Nephron progenitor cell (in vitro differentiated cells): ENCODE measurements at places on chromosomes 13 and 19.

DNA sequence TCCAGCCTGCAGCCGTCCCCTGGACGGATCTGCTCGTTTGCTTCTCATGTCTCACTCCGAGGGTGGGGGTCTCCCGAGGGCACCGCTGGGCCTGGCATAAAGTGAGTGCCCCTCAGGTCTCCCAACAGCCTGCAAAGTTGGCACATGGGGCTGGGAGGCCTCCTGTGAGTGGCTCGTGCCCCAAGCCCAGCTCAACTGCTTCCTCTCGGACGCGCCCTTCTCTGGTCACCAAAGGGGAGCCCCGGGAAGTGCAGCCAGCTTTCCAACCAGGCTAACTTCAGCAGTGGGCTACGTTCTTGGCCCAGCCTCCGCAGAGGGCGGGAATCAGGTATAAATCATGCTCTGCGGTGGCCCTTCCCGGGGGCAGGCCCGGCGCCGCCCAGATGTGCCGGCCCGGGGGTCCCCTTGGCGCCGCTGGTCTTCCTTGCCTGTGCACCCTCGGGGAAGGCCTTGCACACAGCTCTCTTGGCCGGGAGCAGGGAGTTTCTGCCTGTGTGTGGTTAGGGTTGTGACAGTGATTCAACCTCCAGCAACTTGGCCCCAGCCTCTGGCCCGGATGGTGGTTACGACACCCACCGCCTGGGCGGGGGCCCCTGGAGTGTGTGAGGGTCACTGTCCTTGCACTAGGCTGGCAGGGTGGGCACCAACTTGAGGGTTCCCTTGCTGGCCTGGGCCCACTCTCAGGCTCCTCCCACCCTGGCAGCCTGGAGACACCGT is 20.7 kb downstream of the CEBPG start:
- no peak for DNase-seq

DNA sequence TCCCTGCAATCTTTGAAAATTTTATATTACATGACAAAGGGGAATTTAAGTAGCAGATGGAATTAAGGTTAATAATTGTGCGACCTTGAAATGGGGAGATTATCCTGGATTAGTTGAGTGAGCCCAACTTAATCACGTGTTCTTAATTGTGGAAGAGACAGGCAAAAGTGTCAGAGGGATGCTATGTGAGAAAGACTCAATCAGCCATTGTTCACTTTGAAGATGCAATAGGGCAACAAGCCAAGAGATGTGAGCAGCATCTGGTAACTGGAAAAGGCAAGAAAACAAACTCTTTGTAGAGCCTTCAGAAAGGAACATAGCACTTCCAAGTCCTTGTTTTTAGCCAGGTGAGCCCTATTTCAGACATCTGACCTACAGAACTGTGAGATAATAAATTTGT is 247.7 kb downstream of the SLITRK1 start:
- DNase-seq = no peak

GRCh38 chr13:66574606-66575005 is 655.5 kb downstream of the PCDH9 start:
- no peak for DNase-seq

DNA sequence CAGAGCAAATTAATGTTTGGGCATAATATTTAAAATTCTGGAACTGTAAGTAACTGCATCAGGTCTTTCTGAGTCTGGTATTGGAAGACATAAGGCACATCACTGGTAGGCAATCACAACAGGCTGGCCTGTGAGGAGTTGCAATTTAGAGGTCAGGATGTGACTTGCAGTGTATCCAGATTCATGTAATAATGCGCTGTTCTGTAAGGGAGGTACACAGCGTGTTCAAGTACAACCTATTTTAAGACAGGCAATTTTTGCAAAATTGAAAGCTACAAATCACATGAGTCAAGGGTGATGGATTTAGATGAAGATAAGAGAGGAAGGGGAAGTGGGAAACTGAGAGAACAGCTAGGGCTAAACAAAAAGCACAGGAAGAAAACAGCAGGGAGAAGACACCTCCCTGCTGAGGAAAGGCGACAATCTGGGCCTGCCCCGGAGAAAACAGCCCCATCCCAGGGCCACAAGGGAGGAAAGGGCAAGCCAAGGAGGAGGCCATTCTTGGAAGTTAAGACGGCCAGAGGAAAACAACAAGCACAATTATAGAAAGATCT is 138.1 kb downstream of the LACC1 start:
- no peak for DNase-seq

DNA sequence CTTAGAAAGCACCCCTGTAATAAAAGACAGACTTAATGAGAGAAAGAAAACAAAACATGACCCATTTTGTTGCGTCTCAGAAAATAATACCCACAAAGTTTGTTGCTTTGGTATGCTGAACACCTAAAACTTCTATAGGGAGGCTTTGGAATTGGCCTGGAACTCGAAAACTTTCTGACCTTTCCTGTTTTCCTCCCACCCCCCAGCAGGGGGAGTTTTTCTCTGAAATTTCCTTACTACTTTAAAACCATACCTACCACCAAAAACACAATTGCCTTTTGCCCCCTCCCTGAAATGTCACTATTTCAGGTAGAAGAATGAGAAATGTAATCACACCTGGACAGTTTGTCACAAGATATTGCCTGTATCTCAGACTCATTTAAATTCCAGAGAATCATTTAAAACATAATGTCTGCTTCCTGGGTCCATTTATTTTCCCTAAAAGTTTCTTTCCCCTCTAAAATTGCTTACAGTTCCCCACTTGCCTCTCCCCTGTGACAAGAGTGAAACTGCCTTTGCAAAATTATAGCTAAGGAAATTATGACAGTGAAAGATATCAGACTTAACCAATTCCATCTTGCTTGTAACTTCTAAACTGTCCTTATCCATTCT is 2700.2 kb downstream of the PCDH9 start:
- peak; percentile 20 for DNase-seq

GRCh38 chr19:2992958-2993357 is 15.6 kb downstream of the TLE6 start:
- DNase-seq = no peak

DNA sequence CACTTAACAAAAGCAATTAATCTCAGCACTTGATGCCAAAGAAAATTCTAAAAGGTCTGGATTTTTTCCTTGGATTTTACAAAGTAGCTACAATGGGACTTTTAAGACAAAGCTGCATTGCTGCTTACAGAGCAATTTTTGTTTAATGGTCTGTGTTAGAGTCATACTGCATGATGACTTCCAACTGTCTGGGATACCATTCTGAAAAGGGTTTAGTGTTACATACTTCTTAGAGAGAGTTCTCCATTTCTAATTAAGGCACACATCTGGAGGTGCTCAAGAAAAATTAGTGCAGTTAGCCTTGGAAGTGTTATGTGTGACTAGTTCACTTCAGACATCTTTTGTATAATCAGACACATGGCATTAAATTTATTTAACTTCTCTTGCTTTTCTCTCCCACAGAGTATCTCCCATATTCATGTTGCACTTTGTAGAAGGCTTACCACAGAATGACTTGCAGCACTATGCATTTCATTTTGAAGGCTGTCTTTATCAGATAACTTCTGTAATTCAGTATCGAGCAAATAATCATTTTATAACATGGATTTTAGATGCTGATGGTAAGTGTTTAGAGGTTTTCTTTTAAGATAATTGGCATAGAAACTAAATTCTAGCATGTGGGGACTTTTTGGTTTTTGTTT is 35.1 kb downstream of the USPL1 start:
- DNase-seq = no peak

- DNase-seq = no peak
Measured at GRCh38 chr19:42161616-42162263, 29.5 kb upstream of the POU2F2 start.

GRCh38 chr19:13537454-13537853 is 31.2 kb upstream of the CACNA1A start:
- DNase-seq = peak; percentile 4

DNA sequence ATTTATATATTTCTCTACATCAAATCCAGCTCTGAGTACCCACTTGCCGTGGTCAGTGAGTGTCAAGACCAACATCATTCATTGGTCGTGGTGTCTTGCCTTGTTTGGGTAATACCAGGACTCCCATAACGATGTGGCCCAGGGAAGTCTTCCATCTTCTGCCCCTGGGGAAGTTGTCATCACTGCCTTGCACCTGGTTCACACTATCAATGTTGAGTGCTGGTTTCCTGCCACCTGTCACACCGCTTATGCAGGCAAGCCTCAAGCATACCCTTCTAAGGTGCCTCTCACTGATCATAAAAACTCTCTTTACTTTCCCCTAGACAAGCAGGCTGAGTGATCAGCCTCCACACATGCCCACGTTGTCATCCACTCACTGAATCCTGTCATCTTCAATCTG is 382.4 kb downstream of the KCTD12 start:
- no peak for DNase-seq

DNA sequence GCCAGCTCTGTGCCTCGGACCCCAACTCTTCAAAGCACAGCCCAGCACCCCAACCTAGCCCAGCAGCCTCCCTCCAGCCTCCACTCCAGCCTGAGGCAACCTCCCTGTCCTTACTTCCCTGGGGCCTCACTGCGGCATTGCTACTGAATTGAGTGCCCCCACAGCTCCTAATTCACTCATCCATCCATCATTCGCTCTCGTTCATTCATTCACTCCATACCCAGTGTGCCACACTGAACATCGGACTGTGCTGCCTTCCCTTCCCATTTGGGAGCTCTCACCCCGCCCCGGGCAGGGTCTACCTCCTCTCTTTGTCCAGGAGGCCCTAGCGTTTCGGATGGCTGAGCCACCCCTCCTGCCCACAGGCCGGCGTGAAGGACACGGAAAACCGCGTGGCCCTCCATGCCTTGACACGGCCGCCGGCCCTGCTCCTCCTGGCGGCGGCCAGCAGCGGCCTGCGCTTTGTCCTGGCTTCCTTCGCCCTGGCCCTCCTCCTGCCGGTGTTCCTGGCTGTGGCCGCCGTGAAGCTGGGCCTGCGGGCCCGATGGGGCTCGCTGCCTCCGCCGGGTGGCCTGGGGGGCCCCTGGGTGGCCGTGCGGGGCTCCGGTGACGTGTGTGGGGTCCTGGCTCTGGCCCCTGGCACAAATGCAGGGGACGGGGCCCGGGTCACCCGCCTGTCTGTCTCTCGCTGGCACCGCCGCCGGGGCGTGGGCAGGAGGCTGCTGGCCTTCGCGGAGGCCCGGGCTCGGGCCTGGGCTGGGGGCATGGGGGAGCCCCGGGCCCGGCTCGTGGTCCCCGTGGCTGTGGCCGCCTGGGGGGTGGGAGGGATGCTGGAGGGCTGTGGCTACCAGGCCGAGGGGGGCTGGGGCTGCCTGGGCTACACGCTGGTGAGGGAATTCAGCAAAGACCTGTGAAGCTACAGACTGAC is 1.3 kb downstream of the NAT14 start:
- DNase-seq = no peak

DNA sequence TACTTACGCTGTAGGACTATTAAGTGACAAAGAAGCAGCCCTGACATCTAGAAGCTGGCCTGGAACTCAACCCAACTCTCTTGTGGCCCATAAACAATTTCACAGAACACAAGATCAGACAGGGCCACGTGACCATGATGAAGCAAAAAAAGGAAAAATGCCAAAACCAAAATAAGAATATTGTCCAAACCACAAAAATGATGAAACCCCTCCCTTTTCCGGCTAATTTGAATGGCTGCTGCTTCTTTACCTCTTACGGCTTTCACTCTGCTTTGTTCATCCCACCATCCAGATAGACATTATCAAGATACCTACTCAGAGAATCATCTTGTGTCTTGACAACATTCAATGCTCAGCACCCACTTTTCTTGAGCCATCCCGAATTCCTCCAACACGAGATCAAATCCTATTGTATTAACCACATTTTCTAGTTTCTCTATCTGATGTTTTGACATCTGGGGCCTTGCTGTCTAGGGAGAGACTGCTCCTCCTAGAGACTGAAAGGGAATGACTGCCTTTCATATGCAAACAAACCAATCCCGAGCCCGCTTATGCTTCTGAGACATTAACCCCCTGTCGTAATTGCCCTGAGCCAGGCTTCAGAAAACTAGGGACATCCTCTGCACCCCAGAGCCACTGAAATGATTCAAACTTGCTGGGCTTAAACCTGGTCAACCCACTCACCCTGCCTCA is 186.3 kb downstream of the TDRD3 start:
- DNase-seq = no peak
